ENCODE measurements at places on chromosomes 13 and 19.

DNA sequence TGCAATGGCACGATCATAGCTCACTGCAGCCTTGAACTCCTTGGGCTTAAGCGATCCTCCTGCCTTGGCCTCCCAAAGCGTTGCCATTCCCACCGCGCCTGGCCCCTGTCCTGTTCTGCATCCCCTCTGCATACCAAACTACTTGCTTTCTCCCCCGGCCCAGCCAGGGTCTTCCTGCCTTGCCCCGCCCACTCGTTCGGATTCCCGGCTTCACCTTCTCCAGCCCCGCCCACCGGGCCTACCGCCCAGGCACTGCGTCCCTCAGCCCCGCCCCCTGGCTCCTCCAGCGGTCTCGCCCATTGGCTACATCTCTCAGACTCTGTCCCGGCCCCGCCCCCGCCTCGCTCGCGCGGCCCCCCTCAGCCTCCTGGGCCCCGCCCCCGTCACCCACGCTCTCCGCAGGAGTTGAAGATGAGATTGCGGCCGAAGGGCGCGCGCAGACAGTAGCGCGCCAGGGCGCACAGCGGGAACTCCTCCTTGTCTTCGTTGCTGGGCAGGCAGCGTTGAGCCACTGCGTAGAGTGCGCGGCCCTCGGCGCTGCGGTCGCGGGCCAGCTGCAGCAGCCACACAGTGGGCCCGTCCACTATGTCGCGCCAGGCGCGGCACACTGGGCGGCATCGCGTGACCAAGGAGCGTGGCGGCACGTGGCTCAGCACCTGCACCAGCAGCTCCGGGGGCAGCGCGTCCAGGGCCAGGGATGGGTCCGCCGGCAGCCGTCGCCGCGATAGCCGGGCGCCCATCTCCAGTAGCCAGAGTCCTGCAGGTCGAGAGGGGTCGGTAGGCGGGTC lies 19.0 kb downstream of the MRPS12 start:
- DNase-seq: peak; percentile 99

GRCh38 chr19:19531951-19532805 lies 3.5 kb downstream of the YJEFN3 start:
- peak; percentile 94 for DNase-seq

DNA sequence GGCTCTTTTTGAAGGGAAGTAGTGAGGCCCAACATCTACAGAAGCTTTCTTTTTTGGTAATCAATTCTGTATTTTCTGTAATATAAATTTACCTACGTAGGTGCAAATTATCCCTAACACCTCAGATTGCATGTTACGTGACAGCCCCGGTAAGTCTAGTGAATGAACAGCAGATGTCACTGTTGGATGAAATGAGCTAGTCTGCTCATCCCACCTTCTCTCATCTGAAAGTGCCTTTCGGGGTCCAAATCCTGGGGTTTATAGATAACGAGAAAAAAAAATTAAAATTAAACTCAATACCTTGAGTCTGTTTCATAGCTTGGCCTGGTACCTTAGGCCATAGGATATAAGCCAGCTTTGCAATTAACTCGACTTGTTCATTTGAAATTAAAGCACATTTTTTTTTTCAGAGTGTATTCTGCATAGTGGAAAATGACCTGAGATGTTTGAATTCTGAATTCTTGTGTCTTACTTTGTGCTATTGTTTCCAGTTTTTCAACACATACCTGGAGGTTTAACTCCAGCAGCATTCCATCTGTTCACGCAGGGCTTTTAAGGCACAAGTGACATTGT lies 548.2 kb downstream of the GPC5 start:
- DNase-seq: no peak

GRCh38 chr19:37551129-37551993 lies 43.2 kb downstream of the ZNF571 start:
- peak; percentile 50 for DNase-seq

GRCh38 chr13:23656637-23657371 lies 86.6 kb downstream of the TNFRSF19 start:
- DNase-seq: no peak

GRCh38 chr13:98157609-98158008 lies 14.7 kb downstream of the FARP1 start:
- DNase-seq: no peak

GRCh38 chr13:26688286-26688685 lies 72.3 kb downstream of the GPR12 start:
- DNase-seq: no peak

Measured in endodermal cell (in vitro differentiated cells).